ENCODE measurements at places on chromosomes 7 and 10.

DNA sequence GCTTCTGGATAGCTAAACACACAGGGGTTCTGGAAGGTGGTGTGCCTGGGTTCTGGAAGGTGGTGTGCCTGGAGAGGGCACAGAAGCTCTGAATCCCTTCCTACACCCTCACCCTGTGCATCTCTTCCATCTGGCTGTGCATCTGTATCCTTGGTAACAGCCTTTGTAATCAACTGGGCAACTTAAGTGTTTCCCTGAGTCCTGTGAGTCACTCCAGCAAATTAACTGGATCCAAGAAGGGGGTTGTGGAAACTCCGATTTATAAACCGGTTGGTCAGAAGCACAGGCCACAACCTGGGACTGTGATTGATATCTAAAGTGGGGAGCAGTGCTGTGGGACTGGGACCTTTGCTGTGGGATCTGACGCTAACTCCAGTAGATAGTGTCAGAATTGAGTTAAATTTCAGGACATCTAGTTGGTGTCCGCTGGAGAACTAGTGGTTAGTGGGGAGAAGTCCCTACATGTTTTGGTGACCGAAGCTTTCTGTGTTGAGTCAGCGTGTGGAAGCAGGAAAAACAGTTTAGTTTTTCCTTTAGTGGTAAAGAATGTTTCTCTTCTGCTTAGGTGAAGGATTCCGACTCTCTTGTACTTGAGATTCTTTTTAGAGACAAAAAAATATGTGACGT, 228.1 kb downstream of the BMPER start:
- peak; percentile 56 for DNase-seq

DNA sequence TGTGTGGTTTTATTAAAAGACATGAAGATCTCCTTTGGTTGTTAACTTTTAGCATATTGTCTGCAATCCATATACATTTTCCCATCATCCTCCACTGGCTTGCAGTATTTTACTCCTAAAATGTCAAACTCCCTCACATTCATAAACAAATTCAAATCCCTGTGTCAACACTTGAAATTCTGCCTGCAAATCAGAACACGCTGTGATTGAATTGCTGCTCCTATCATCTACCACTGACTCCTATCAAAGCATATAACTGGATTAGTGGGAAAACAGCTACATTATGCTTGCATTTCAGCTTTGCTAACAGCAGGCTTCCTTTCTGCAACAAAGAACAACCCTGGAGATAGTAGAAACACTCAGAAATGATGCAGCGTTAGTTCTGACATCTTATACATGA, 281.8 kb upstream of the HGF start:
- DNase-seq, result no peak

DNA sequence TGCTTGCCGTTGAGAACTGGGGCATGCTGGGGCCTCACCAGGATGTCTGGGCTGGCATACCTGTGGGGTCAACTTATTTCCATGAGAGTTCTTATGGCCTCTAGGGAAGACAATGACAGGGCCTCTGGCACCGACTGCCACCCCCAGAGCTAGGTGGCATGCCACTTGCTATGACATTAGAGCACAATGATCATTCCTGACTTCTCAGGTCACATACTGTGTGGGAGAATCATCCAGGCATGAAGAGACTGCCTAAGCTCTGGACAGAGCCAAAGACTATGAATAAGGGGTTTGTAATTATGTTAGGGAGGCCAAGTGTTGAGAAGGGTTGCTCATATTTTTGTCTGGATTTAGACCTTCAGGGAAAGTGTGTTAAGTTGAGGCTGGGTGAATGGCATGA, 97.5 kb downstream of the PTPN20 start:
- no peak for DNase-seq

GRCh38 chr7:136336932-136337331, 359.8 kb upstream of the MTPN start:
- no peak for DNase-seq

- DNase-seq, result no peak
These were observed 95.0 kb downstream of the CALD1 start for GRCh38 chr7:134874407-134874806.

- DNase-seq, result no peak
These were observed 4.4 kb downstream of the ZP3 start for GRCh38 chr7:76428868-76429805.
